ENCODE measurements at places on chromosomes 3 and 15.

GRCh38 chr15:28936481-28936881 lies 50.7 kb downstream of the APBA2 start:
- no peak for DNase-seq

DNA sequence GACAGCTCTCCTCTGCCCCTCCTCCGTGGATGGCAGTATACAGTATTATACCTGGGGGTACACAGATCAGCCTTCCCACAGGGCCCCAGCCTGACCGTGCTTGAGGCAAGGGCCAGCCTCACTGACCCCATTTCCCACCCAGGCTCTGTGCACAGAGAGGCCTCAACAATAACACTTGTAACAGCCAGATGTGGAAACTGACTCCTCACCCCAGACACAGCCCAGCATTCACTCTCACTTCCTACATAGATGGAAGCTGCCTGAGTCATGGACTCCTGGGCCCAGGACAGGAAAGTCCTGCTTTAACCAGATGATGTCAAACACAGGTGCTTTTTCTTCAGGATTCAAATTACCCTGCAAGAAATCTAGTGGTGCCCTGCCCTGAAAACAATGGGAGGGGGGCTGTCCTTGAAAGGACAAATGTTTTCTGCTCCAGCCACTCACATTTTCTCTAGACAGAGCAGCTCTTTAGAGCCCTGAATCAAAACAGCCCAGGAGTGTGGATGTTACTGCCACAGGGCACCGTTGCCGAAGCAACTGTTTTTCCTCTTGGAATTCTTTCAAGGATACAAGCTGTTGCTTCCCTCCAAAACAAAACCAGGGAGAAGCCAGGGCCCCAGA lies 16.4 kb downstream of the CCDC12 start:
- DNase-seq: peak; percentile 95

GRCh38 chr15:65411465-65412071 lies 11.2 kb downstream of the IGDCC4 start:
- no peak for DNase-seq

DNA sequence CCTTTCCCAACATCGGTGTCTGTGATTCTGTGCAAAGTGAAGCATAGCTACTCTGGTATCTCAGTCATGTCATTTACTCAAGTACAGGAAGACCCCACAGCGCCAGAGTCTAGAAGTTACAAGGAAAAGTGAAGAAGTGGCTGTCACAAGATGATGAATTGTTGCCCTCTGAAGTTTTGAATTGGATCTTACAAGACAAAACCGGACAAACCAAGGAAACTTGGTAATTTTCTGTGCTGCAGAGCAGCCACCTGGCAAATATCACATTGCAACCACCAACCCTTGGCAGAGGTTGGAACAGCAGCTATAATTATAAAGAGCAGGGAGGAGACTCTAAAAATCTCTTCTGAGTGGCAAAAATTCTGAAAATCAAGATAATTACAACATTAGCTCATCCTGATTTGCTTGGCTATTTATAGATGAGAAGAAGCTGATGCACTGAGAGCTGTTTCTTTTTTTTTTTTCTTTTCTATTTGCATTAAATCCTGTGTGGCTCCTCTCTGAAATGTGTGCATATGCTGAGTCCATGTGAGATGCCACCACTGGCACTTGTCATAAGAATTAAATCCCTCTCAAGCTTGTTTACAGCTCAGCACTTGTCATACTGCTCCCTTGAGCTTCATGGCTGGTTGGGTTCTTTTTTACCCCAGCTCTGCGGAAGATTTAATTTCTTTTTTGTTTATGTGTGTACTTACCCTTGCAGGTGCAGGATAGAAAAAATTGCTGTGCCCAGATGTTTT lies 68.0 kb upstream of the MNS1 start:
- DNase-seq: no peak

GRCh38 chr3:69272556-69272955 lies 113.3 kb downstream of the FRMD4B start:
- no peak for DNase-seq

GRCh38 chr15:79994615-79995014 lies 23.6 kb upstream of the BCL2A1 start:
- no peak for DNase-seq

GRCh38 chr3:115384381-115384780 lies 237.3 kb upstream of the ZBTB20 start:
- DNase-seq: no peak

- no peak for DNase-seq
These were observed 23.6 kb downstream of the UBE2E1 start for GRCh38 chr3:23829242-23829934.

DNA sequence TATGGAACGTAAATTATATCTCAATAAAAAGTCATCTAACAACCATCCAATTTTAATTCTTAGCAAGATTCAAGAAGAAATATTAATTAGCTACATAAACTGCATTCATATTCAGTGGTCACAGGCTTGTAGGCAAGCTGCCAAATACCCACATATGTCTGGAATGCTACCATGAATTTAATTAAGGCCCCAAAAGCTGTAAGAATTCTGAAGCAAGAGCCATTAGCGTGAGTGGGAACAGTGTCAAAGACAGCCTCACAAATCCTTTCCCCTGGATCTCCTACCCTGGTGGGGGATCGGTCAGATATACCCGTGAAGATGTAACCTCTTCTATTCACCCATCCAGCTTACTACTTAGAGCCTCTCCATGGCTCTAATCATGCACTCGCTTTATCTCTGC lies 40.0 kb downstream of the ATG7 start:
- no peak for DNase-seq

DNA sequence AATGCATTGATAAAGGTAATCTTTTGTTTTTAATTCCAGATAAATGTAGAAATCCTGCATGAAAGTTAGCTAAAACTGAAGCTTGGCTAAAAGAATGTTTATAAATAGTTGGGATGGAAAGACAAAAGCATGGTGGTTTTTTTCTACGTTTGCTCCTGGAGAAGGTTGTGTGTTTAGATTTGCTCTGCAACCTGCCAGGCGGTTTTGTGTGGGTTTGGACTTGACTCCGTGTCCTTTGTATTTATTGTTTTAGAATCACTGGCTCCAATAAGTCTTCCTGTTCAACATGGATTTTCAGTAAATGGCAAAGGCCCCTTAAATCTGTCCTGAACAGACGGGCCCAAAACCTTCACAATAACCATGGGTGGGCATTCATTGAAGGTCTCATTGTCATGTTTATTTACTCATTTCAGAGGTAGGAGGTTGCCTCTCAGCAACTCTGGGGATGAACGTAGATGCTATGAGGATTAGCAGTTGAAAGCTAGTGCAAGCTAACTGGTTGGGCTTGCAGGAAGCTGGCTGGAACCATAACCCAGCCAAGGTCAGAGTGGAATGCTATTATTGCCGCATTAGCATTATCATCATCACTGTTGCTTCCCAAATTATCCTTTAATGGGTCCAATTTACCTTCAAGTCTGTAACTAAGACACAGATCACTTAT lies 60.6 kb upstream of the ADAMTS9 start:
- DNase-seq: no peak

DNA sequence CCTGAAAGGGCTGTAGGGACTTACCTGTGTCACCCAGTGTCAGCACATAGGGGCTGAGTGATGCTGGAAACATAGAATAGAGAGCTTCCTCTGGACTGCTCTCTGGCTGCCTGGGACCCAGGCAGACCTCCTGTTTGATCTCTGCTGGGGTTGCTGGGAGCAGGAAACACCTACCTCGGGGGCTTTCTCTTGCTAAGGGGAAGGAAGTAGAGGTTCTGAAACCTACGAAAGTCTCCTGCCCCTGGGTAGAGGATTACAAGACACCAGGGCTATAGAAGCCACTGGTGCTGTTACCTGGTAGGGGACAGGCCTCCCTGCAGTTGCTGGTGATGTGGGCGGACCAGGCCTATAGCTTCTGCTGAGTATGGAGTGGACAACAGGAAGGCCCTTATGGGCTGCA lies 81.7 kb downstream of the DHX30 start:
- DNase-seq: no peak

DNA sequence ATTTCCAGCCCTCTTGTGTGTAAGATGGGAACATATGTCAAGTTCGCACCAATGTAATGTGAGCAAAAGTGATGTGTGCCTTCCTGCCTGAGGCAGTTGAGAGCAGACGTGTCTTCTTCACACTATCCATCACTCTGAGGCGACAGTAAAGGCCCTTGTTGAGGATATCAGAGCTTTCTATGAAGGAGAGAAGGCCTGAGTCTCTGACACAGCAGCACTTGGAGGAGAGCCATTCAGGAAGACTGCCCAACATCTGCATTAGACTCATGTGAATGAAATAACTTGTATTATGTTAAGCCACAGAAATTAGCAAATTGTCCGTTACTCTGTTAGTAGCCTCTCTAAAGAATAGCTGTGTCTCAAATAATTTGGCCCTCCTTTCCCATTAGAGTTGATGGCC lies 108.8 kb upstream of the CCDC54 start:
- no peak for DNase-seq

DNA sequence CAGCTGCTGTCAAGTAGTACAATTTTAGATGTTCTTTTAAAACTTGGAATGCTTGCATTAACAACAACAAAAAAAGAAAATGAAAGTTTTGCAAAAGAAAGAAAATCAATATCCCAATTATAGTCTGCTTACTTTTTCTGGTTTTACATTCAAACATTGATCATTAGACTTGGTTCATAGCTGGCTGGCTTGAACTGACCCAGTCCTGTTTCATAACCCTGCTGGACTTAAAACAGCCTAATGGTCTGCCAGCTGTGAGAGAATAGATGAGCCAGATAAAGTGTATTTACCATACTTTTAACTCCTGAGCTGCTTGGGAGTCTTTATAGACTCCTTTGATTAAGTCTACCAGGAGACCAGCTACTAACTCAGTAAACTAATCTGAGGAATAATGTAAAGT lies 59.2 kb downstream of the PIAS1 start:
- DNase-seq: no peak

DNA sequence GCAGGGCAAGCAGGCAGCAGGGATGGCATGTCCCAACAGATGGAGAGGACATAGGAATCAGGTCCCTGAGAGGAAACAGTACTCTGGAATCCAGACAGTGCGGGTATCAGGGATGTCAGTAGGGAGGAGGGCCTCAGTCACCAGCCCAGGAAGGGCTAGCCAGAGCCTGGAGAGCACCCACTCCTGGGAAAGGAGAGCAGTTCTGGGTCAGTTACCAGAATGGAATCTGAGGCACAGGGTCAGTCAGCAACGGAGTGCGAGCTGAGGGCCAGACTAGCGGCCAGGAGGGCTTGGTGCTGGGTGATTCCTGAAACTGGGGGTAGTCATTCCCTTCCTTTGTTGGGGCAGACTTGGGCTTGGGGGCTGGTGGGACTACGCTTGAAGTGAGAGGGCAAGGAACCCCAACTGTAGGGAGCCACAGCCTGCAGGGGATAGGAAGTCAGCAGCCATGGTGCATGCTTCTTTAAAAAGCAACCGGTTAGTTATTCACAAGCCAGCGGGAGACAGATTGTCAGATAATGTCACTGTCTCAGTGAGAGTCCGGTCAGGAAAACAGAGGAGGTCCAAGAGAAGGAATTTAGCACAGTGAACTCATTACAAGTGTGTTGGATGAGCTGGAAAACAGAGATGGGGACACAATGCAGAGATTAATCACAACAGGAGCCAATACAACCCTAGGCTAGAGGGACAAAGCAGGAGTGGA lies 27.9 kb downstream of the PLA1A start:
- DNase-seq: no peak

DNA sequence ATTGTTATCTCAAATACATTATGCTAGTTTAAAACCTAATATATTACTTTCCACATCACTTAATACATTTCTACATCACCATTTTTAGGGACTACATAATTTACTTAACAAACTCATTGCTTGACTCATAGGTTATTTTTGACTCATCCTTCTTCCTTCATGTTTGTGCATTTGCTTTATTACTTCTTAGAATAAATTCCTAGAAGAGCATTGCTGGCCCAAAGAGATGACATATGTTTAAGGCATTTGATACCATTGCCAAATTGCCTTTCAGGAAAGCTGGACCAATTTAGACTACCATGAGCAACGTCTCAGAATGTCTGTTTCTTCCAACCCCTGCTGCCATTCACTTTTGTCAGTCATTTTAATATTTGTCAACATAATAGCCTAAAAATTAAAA lies 905.8 kb downstream of the IGSF11 start:
- DNase-seq: no peak

- DNase-seq: no peak
These were observed 45.4 kb downstream of the ATP13A4 start for GRCh38 chr3:193509103-193509965.

GRCh38 chr15:46880791-46881190 lies 836.5 kb upstream of the SEMA6D start:
- DNase-seq: no peak

GRCh38 chr3:193732391-193732790 lies 139.4 kb downstream of the OPA1 start:
- DNase-seq: no peak

- DNase-seq: no peak
These were observed 22.2 kb downstream of the ANP32A start for GRCh38 chr15:68798346-68799094.

DNA sequence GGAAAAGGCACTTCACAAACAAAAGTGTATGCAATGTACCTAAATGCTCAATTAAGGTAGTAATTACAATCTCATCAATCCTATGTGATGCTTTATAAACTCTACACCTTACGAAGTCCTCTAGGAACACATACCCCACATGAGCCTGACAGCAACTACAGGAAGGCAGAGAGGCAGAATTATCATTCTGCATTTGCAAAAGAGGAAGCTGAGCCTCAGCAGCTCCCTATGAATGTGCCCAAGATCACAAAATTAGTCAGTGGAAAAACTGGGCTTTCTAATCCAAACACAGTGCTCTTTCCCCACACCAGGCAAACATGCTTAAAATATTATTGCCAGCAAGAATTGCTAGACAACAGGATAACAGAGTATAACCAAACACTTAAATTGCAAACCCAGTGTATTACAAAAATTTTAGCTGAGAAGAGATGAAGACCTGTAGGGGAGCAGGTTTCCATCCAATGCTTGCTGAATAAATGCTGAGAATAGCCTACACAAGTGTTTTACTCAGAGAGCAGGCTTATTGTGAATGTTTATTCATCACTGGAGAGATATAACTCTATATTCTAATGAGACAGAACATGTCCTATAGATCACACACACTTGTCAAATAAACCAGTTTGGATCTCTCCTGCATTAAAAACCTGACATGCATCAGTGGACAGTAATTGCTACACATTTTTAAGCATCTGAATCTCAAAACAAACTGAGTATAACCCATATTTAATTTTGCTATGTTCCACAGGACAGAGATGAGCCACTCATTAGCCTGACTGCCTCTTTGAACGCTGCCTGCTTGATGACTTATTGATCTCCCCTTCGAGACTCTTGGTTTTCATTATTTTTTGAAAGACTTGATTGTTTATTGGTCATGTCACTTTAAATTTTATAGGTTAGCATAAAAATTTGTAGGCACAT lies 62.2 kb downstream of the PLCH1 start:
- DNase-seq: no peak

GRCh38 chr3:112123548-112123947 lies 9.5 kb downstream of the GCSAM start:
- DNase-seq: no peak
